EL (cell line): ENCODE measurements at places on chromosomes 12 and 14.

DNA sequence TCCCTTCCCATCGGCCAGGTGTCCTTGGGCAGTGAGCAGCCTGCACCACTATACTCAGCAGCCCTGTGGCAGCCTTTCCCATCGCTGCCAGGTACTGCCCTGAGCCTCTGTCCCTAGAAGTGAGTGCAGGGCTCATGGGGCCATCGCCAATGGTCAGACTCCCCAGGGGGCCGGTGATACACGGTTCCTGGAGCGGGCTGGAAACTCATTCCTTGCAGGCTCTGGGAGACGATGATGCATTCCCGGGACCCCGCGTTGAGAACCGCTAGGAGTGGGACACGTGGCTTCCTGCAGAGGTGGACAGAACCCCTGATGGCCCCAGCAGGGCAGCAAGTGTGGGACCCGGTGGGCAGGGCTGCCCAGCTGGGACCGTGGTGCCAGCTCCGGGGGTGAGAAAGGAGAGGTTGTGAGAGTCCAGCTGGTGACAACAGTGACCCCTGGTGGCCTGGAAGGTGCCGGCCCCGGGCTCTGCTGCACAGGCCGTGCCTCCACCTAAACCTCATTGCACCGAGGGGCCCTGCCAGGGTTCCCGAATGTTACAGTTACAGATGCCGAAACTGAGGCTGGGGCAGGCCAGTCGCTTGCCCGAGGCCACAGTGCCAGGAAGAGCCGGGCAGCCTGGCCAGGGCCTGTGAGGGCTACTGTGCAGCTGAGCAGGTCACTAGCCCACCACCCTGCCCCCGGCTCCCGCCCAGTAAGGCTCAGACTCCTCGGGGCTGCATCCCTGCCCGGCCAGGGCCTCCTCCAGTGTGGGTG lies 33.8 kb downstream of the FBRSL1 start:
- DNase-seq = peak; percentile 46

DNA sequence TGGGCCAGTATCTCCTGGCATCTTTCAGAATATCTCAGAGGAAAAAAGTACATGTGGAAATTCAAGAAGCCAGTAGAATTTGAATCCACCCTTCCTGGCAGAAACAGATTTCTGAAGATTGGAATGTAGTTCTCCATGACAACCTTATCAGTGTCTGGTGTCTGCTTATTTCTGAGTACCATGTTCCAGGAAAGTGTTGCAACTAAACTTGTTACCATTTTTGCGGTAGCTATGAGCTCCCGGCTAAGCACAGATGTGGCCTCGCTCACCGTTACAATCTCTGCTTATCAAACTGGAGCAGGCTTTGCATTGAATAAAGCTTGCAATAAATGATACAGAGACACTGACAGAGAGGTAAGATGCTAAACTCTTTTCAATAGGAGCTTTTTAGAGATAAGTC lies 13.0 kb upstream of the ITPR2 start:
- no peak for DNase-seq

DNA sequence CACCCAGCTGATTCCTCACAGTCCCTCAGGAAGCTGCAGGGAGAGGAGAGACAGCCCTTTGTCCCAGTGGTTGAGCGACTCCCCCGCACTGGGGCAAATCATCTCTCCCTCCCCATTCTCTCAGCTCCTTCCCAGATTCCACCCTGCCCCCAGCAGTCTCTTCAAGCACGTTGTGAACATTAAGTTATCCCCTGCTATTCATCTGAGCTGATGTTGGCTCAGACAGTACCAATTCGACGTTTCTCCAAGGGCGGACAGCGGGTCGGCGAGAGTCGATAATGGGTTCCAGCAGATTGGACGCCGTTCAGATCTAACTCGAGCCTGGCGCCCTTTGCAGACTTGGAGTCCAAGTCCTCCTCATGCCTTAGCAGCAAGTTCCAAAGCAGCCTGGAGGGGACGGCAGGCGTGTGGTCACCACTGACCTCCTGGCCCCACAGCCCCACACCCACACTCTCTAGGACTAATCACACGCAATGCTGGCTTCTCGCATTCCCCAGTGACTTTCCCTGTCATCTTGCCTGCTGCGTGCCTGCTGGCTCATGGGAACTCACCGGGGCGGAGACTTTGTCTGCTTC lies 245.9 kb downstream of the CHST11 start:
- DNase-seq = peak; percentile 68

GRCh38 chr14:56423544-56423943 lies 156.1 kb upstream of the TMEM260 start:
- no peak for DNase-seq

- no peak for DNase-seq
Measured at GRCh38 chr14:104900639-104901512, 23.8 kb upstream of the PLD4 start.

DNA sequence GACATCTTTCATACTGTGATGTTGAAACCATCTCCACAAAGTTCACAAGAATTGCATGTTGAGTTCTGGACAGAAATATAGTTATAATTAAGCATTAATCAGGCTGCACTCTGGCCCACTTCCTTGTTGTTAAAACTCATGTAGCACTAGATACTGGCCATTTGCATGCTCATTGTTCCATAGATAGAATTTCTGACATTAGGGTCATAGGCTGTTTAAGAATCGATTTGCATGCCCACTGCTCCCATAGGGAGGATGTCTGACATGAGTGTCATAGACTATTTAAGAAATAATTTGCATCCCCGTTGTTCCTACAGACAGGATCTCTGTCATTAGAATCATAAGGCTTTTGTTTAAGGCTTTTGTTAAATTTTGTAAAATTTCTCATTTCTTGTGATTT lies 50.2 kb downstream of the MYF5 start:
- DNase-seq = no peak

- peak; percentile 21 for DNase-seq
Measured at GRCh38 chr14:65095633-65096205, 6.6 kb downstream of the MAX start.

GRCh38 chr12:127925971-127926370 lies 341.0 kb upstream of the TMEM132C start:
- peak; percentile 49 for DNase-seq

DNA sequence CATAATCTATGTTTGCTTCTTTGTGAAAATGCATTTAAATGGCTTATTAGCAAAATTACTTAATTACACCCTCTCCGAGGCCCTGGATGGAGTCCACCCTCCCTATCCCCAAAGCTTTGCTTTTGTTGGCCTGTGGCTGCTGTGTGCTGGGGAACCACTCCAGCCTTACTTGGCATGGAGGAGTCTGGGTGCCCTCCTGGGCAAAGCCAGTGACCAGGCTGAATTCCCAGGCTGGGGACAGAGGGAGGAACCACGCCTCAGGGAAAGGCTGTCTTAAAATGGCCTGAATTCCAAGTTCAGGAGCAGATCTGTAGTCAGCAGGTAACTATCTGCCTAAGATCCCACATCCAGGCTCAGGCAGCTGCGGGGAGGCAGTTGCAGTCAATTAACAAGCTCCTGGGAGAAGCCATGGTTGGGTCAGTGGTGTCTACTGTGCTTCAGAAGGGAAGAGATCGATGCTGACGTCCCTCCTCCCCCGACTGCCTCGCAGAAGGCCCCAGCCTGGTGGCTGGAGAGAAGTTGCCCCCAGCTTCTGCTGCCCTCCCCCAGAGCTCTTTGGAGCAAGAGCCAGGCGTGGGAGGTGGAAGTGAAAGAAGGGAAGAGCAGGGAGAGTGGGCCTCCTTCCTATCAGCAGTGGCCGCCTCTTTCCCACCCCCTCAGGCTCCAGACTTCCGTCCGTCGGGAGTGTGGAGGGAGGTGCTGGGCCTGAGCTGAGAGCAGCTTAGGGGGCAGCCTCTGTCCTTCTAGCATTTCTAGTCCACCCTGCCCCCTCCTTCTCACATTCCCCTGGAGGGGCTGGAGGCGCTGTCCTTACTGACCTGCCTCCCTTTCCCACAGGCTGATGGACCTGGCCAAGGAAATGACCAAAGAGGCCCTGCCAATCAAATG lies 11.3 kb downstream of the VASH1 start:
- DNase-seq = peak; percentile 51

- DNase-seq = no peak
Measured at GRCh38 chr12:105742567-105742874, 396.2 kb downstream of the NUAK1 start.

DNA sequence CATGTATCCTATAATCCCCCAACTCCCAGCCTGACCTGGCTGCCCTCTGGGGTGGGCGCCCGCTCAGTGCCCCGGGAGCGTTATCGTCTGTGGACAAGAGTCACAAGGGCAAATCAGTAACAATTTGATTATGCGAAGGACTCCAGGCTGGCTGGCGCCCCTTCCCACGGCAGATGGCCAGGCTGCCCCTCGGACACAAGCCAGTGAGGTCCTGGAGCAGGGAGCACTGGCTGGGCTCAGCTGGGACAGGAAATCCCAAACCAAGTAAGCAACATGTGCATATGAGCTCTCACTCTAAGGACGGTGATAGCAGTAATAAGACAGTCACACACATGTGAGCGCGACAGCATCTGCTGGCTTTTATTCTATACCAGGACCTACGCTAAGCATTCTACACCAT lies 59.3 kb upstream of the FAM222A start:
- no peak for DNase-seq

GRCh38 chr14:89025561-89026236 lies 201.2 kb downstream of the TTC8 start:
- peak; percentile 23 for DNase-seq

DNA sequence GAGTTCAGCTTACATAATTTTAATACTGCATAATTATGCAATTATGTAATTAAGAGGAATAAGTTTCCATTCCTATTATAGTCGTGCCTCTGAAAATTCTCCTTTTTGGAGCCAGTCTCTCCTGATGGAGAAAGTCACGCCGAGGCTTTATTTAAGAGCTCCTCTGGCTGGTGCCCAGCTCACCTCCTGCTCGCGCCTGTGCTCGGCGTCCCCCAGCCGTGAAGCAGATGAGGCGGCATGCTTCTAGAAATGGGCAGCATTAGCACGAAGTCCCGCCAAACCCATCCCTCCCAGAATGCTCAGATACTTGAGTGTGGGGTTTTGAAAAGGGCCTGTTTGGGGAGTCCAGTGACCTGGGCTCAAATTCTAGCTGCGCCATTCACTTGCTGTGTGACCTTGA lies 153.0 kb downstream of the PHETA1 start:
- no peak for DNase-seq

- DNase-seq = peak; percentile 60
Measured at GRCh38 chr12:53300187-53300586, 692 bp downstream of the MYG1 start.

- DNase-seq = no peak
Measured at GRCh38 chr12:28350502-28350901, 160.2 kb downstream of the CCDC91 start.

- DNase-seq = peak; percentile 92
Measured at GRCh38 chr12:91778938-91779400, 366.7 kb downstream of the BTG1 start.

DNA sequence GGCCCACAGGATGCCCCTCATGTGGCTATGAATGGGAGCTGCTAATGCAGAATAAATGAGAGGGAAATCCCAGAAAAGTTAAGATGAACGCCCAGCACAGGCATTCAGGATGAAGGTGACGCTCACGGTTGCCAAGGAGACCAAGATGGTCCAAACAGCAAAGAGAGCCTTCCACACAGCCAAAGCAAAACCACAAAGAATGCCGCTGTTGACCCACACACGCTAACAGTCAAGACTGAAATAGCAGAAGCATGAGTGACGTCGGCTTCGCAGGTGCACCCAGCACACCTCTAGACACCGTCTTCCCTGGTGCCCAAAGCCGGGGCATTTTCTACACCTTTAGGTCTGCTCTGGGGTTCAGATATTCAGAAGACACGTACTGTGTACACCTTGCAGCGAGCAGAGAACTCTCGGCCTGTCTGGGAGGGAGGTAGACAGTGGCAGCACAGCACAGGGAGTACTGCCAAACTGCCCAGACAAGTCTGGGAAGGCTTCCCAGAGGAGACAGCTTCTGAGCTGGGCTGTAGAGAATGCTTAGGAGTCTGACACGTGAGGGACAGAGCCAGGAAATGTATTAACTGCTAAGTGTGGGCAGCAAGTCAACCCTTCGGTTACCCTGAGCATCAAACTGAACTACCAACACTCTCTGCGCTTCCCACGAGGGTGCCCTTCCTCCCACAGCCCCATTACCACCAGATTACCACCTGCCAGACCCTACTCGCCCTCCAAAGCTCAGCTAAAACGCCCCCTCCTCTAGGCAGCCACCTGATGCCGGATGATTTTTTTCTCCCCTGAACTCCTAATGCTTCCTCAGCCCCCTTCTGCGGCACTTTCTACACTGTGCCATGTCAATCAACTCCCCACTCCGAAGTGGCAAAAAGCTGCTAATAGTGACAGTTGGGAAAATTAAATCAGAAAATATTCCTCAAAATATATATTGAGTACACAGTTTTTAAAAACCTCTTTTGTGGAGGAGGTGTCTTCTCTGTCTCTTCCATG lies 50.1 kb downstream of the CCDC88C start:
- DNase-seq = peak; percentile 29

DNA sequence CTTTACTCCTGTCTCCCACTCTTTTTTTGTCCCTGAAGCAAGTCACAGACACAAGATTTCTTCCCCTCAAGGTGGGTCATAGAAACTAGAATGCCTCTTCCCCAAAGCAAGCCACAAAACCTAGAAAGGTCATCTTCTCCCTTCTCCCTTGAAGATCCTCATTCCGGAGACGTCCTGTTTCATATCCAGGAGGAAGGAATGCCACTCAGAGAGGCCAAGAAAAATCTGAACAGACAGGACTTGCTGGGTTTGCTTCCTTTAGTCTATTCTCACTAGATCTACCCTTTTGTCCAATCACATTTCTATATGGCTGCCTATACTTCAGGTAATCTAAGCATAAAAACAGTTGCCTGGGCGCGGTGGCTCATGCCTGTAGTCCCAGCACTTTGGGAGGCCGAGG lies 23.7 kb downstream of the SLC6A15 start:
- no peak for DNase-seq

GRCh38 chr12:95151821-95152220 lies 65.4 kb downstream of the FGD6 start:
- DNase-seq = no peak

- no peak for DNase-seq
Measured at GRCh38 chr14:77805706-77806105, 5.8 kb downstream of the ADCK1 start.

GRCh38 chr12:109421355-109422087 lies 55.6 kb downstream of the KCTD10 start:
- peak; percentile 34 for DNase-seq

- DNase-seq = no peak
Measured at GRCh38 chr12:122374707-122375106, 47.8 kb downstream of the CLIP1 start.

- DNase-seq = no peak
Measured at GRCh38 chr14:105204931-105205672, 24.0 kb upstream of the NUDT14 start.

DNA sequence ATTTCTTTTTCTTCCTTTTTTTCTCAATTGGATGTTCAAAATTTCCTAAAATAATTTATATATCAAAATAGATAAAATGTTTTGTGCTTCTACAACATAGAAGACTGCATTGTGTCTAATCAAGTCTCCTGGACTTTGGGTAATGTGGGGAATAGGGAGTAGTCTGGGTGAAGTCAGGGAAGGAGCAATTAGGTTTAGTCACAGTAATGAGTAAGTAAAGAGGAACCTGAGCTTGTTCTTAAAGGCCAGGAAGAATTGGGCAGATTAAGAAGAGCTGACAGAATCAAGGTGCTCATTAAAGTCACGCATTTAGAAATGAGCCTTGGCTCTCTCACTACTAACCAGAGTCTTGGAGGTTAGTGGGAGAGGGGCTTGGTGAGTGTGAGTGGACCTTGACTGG lies 233.3 kb upstream of the SSTR1 start:
- DNase-seq = peak; percentile 3
